ENCODE measurements at places on chromosomes 16 and 17.

- no peak for DNase-seq
Measured at GRCh38 chr16:58411736-58412614, 19.7 kb downstream of the GINS3 start.

DNA sequence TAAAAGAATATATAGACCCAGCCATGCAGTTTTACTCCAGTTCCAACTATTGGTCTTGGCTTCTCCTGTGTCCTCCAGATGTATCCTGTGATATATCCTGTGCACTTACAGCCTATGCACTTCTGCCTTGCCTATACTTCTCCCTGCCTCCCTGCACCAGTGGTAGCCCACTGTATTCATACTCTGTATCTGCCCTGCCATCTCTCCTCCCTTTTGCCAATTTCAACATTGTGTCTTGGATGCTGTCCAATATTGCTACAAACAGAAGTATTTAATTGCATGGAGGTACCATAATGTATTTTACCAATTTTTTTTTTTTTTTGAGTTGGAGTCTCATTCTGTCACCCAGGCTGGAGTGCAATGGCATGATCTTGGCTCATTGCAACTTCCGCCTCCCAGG lies 242.7 kb downstream of the HAPSTR1 start:
- no peak for DNase-seq

DNA sequence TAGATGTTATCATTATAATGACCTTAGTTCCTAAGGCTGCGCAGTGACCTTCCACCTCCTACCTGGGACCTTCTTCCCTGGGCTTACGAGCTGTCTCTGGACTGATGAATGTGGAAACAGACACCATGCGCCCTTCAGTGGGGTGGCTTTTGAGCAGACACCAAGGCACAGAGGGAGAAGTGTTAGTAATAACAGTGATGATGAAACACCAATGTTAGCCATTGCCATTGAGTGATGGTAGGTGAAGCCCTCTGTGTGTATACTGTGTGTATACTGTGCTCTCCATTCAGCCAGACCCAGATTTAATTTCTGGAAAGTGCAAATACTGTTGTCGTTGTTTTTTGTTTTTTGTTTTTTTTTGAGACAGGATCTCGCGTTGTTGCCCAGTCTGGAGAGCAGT lies 44.5 kb downstream of the CLEC16A start:
- DNase-seq = no peak

GRCh38 chr17:80899402-80900268 lies 92.0 kb upstream of the CHMP6 start:
- peak; percentile 70 for DNase-seq

GRCh38 chr17:49891694-49892389 lies 44.0 kb upstream of the TAC4 start:
- DNase-seq = no peak

- DNase-seq = no peak
Measured at GRCh38 chr17:64617125-64617780, 44.9 kb downstream of the SMURF2 start.

DNA sequence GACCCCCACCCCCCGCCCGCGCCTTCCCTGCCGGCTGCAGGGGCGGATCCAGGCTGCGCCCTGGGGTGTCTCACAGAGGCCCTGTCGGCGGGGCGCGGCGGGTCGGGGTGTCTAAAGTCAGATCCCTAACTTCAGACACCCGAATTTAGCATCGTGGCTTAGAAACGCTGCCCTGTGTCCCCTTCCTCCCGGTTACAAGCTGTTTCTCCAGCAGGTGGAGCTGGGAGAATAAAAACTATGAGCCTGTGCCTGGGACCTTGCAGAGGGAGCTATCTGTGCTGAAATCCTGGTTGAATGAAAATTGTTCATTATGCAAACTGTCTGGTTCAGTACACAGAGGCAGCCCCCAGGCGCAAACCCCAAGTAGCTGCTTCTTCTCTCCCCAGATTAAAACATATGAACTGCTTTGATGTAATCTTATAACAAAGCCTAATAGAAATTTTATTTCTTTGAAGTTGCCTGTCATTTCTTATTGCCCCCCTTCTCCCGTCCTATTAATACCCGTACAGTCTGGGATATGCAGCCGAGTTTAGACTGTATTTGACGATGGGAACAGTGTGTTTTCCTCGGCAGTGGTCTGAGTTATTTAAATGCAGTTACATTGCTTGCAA lies 79.0 kb downstream of the RPA1 start:
- DNase-seq = peak; percentile 77

DNA sequence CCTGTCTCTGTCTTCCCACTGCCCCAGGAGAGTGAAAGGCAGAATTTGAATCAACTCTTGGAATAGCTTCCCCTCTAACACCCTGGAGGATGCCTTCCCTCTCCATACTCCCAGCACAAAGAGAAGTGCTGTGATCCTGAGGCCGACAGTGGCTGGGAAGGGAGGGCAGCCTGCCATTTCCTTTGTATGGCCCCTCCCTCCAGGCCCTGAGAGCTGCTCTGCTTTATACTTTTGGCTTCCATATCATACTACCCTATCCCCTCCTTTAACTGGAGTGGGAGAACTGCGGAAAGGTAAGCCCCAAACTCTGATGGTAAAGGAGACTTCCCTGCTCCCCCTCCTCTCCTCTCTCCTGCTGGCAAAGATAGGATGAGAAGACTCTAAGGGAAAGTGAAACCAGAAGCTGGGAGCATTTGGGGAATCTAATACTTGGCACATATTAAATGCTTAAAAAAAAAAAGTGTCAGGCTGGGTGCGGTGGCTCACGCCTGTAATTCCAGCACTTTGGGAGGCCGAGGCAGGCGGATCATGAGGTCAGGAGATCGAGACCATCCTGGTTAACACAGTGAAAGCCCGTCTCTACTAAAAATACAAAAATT lies 4.1 kb upstream of the MED24 start:
- DNase-seq = no peak
